ENCODE measurements at places on chromosomes 7 and 10. TPM values are rescaled to one million over a fixed set of nuclear protein-coding genes. Genes with fewer than 3 reads are reported as not detected.
A peak's percentile ranks its signal among the peaks of the same experiment; 100 is the strongest.

- no peaks in the 10 kb centered on the region for H3K27me3 ChIP-seq
- no peak overlapping the region for H3K27ac ChIP-seq
- DNase-seq = no peak
- no peak overlapping the region for H3K4me3 ChIP-seq
- H3K4me1 ChIP-seq = no peaks in the 10 kb centered on the region
Observed at GRCh38 chr10:131703941-131704340, 196.9 kb upstream of the PPP2R2D start.

DNA sequence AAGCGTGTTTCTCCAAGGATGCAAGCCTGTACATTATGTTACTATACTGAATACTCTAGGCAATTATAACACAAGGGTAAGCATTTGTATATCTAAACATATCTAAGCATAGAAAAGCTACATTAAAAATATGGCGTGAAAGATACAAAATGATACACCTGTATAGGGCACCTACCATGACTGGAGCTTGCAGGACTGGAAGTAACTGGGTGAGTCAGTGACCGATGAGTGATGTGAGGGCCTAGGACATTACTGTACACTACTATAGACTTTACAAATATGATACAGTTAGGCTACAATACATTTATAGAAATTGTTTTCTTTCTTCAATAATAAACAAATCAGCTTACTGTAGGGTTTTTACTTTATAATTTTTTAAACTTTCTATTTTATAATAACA, 1127.2 kb upstream of the LRRN3 start:
- no peaks in the 10 kb centered on the region for H3K4me1 ChIP-seq
- H3K36me3 ChIP-seq = no peaks in the 10 kb centered on the region
- no peak overlapping the region for H3K27ac ChIP-seq
- H3K27me3 ChIP-seq = no peaks in the 10 kb centered on the region

DNA sequence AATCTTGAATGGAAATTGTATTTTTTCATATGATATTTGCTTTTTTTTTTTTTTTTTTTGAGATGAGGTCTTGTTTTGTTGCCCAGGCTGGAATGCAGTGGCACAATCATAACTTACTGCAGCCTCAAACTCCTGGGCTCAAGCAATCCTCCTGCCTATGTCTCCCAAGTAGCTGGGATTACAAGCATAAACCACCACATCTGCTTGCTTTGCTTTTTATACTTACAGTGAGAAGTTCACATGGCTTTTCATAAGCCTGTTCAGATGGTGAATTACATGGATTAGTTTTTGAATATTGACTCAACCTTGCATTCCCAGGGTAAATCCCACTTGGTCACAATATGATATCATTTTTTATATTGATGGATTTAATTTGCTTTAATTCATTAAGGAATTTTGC, 22.0 kb downstream of the LRRD1 start:
- DNase-seq = no peak
- H3K36me3 ChIP-seq = peaks cover 2% of the 10 kb centered on the region
- no peak overlapping the region for H3K4me3 ChIP-seq
- no peak overlapping the region for H3K27ac ChIP-seq

DNA sequence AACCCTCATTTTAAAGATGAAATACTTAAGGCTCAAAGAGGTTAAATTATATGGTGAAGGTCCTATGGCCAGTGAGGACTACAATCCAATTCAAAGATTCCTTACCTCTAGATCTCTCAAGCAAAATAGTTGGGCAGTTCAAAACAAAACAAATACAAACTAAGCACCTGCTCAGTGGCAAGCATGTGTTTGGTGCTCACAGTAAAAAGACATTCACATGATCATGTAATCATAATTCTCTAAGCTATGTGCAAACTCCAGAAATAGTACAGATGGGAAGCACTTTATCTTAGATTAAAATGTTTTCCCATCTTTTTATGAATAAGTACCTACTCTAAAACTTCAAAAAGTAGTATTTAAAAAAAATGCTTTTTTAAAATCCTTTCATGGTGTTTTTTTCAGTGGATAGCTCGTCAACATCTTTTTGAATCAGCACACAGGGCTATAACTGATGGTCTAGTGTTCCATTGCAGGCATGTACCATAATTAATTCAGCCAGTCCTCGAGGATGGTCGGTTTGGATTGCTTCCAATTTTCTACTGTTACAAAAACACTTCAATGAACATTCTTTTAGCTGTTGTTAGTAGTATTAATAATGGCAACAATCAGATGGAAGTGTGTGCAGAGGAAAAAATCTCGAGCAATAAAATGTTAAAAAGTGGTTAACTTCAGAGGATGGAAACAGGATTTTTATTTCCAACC, 58.4 kb downstream of the CHCHD3 start:
- DNase-seq = no peak
- H3K4me1 ChIP-seq = no peaks in the 10 kb centered on the region
- H3K27ac ChIP-seq = no peak overlapping the region
- peaks cover 10% of the 10 kb centered on the region for H3K36me3 ChIP-seq
- H3K27me3 ChIP-seq = no peaks in the 10 kb centered on the region

DNA sequence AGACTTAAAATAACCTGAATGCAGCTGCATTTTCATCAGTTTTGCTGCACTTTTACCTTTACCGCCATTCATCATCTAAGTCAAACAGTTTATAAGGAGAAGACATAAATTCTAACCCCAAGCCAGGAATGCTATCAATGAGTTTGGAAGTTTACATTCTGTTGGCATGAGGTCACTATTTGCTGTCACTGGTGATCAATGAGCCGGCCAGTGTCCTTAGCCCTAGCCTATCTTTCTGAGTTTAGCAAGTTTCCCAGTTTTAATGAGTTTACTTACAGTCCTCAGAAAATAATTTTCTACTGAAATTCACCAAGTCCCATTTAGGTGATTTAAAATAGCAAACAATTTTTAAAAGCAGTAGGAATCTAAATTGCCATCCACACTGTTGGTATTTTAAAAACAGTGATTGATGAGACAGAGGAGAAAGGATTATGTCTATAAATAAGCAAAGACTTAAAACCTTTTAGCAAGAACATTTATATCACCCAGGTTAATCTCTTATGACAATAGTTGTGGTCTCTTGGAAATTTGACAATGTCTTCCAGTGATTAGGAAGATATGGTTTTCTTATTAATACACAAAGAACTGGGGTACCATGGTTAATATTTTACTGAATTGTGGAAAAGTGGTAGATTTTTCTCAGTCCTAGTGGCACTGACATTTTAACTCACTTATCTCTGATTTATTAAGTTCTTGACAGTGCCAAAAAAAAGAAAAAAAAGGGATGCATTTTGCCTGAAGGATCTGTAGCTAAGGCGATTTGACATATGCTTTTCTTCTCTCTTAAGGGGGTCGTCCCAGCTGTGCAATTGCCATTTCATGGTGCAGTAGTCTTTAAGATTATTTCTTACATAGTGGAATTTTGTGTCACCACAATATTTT, 443.4 kb upstream of the ANKRD30A start:
- no peaks in the 10 kb centered on the region for H3K27me3 ChIP-seq
- no peak overlapping the region for H3K27ac ChIP-seq
- H3K4me3 ChIP-seq = no peak overlapping the region
- H3K36me3 ChIP-seq = no peaks in the 10 kb centered on the region
- no peak for DNase-seq

DNA sequence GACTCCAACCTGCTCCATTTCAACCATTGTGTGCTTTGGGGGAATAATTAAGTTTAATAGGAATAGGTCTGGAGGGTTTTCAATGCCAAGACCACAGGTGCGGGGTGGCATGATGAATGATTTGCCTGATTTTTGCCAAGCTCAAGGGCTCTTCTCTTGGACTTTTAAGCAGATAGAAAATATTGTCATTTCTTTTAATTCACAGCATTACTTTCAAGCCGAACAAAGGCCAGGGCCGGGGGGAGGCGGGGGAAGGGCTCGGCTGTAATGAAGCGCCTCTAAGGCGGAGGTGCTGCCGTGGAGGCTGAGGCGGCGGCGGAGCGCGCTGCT, 6.5 kb downstream of the PTF1A start:
- H3K27ac ChIP-seq = no peak overlapping the region
- peaks cover 1% of the 10 kb centered on the region for H3K36me3 ChIP-seq
- no peak for DNase-seq
- no peak overlapping the region for H3K4me3 ChIP-seq

DNA sequence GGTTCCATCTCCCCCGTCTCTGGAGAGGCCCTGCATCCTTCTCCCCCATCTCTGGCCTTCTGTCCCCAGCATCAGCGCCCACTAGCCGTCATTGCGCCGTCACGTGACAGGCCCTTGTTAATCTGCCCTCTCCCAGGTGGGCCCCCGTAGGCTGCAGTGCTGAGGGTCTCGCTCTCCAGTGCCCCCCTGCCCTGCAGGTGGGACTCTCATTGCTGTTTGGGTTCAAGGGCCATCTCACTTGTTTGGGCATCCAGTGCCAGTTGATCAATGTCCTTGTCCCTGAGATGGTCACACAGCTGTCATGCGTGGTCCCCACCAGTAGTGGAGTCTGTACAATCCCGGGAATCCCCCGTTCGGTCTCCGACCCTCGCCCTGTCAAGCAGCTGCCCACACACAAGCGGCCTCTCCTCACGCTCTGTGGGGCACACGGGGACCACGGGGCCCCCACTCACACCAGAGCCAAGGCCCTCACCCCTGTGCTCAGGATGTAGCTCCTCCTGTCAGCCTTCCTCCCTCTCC, 114.0 kb downstream of the INPP5A start:
- H3K27ac ChIP-seq = no peak overlapping the region
- no peaks in the 10 kb centered on the region for H3K4me1 ChIP-seq
- H3K4me3 ChIP-seq = no peak overlapping the region
- no peaks in the 10 kb centered on the region for H3K27me3 ChIP-seq

GRCh38 chr7:140484951-140485499, 5.7 kb upstream of the MKRN1 start:
- H3K36me3 ChIP-seq = no peaks in the 10 kb centered on the region
- H3K27ac ChIP-seq = no peak overlapping the region
- peaks cover 16% of the 10 kb centered on the region for H3K27me3 ChIP-seq
- DNase-seq = no peak

DNA sequence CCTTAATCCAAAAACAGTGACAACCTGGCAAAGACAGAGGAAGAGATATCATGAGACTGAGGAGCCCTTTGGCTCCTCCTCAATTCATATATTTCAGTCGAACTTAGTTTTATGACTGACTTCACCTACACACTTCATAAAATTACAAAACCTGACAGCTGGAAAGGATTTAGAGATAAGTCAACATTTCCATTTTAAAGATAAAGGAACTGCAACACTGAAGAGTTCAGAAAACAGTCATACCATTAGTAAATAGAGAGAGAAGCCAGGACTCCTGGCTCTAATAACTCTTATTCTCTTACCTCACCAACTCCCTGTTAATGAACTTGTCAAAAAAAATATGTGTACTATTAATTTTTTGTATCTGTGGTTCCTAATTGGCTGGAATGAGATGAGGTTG, 141.0 kb upstream of the COL1A2 start:
- H3K4me3 ChIP-seq = no peak overlapping the region
- no peak for DNase-seq
- H3K36me3 ChIP-seq = no peaks in the 10 kb centered on the region
- H3K27me3 ChIP-seq = peaks cover 7% of the 10 kb centered on the region
- H3K4me1 ChIP-seq = no peaks in the 10 kb centered on the region

- peaks cover 16% of the 10 kb centered on the region for H3K36me3 ChIP-seq
- H3K4me3 ChIP-seq = peak overlapping the region; percentile 96
- no peak for DNase-seq
- H3K27ac ChIP-seq = peak overlapping the region; percentile 99
- peaks cover 20% of the 10 kb centered on the region for H3K4me1 ChIP-seq
Observed at GRCh38 chr7:140404565-140405065, 757 bp downstream of the RAB19 start.

Gene RET
- total RNA-seq = not detected

Gene FBXL13
- total RNA-seq = 1.4 TPM

Gene COL1A2
- total RNA-seq = 0.23 TPM

Gene ACHE
- total RNA-seq = not detected

Gene TOMM7
- 379 TPM for total RNA-seq

Gene FAM221A
- total RNA-seq = 6.2 TPM
